ENCODE measurements at places on chromosomes 7 and 10.
A peak's percentile ranks its signal among the peaks of the same experiment; 100 is the strongest.

DNA sequence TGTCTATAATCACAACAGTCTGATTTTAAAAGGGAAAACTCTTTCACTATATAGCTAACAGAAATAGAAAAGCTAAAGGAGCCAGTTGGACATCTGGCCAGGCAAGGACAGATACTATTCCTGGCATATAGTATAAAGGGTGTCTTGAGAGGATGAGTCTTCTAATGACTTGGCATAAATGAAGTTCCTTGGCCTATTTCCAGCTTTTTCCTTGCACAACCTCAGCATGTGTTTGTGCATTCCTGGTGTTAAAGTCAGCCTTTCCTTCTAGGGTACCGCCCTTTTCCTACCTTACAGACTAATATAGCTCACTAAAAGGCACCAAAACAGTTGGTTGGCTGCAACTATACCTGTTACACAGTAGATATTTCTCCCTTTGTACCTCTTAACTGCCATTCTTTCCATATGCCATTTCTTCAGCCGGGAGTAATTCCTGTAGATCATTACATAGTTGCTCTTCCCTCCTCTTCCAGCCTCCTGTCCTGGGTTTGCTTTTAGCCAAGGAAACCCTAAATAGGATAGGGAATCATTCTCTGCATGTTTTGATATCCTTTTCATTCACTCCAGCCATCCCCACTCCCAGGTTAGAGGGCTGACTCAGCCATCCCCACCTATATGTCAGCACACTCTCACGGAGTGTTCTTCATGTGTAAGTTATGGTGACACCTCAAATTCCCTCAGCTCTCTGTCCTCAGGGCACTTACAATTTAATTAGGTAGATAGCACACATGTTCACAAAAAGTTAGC, 102.1 kb upstream of the MDFIC start:
- DNase-seq = no peak

GRCh38 chr10:114719311-114719710, 61.2 kb upstream of the ABLIM1 start:
- DNase-seq = no peak

- DNase-seq = no peak
Observed at GRCh38 chr7:78178319-78178718, 379.7 kb downstream of the PHTF2 start.

- DNase-seq = no peak
Observed at GRCh38 chr7:445563-446288, 73.9 kb downstream of the PDGFA start.

DNA sequence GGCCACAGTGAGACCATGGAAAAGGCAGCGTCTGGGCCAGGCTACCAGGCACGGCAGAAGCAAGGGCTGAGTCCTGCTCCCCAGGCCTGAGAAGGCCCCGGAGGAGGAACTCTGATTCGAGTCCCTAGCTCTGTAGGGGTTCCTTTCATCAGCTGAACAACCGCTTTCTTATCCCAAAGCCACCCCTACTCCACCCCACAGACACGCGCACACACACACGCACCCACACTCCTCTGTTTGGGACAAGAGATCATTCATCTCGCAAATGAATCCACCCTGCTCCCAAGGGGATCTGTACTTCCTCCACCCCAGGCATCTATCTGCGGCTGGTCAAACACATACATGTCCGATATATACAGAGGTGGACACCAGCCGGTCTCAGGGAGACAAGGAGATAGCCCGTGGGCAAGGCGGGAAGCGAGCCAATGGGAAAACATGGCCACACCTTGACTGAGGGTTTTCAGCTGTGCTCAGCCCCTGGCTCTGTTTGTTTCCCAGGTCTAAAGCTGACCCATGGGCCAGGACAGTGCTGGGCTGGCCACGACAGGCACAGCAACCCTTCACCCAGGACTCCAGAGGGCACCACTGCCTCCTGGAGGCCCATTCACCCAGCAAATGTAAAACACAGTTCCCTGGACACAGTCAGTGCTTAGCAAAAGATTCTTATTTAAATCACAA, 7.3 kb downstream of the ZCCHC24 start:
- no peak for DNase-seq

DNA sequence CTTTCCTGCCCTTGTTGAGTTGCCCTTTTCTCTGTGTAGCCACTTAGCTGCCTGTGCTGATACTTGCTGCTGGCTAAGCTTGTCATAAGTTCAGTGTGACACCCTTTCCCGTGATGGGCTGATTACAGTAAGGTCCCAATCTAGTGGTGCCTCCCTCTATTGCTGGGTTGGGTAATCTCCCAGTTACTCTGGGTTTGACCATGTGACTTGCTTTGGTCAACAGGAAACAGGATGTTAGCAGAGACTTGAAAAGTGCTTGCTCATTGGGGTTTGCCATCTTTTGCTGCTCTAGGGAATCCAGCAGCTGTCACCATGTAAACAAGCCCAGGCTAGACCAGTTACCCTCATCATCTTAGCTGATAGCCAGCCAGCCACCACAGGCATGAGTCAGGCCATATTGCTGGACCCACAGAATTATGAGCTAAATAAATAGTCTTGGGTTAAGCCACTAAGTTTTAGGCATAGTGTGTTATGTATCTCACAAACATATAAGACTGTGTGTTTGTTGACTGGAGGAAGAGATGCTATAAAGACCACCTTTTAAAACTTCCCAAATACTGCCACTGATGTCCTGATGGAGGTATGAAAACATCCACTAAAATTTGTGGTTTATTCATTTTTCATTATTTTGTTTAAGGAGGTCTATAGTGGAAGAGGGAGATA, 4.0 kb upstream of the LEP start:
- no peak for DNase-seq

DNA sequence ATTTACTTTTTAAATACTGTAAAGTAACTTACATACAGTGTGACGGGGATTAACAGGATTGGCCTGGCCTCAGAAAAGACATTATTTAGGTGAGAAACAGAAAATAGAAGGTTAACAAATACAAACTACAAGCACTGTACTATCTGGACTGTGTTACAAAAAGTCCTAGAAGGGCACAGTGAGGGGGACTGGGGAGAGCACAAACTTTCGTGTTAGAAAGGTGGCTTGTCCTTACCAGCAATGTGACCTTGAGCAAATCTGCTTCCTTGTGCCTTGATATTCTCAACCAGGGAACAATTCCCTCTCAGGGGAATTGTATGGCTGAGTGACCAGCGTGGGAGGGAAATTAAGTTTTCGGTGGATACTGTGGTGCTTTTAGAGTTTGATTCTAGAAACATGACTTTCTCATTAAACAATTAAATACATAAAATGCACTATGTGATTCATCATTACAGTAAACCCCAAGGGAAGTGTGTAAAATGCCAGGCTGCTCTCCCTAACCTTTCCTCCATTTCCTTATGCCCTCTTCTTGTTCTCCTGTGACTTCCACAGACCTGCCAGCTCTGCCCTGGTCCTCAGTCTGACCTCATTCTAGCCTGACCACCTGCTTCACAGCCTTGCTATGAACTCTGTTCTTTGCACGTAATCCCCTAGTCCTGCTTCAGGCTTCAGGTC, 57.7 kb downstream of the OSBPL3 start:
- DNase-seq = peak; percentile 44

DNA sequence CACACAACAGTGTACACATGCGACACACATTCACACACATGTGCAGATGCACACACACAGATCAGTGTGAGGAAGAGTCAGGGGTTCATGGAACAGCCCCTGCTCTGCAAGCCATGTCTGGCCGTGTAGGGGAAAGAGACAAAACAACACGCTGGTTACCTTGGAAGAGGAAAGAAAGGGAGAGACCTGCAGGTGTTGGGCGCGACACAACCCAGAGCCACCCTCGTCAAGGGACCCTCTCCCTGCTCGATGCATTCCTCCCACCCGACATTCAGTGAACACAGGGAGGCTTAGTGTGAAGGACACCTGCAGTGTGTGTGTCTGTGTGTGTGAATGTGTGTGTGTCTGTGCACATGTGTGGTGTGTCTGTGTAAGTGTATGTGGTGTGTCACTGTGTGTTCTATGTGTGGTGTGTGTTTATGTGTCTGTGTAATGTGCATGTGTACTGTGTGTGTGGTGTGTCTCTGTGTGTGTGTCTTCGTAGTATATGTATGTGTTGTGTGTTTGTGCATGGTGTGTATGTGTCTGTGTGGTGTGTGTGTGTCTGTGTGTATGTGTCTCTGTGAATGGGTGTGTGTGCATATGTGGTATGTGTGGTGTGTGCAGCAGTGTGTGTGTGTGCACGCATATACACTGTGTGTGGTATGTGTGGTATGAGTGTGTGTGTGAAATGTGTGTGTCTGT, 69.5 kb upstream of the PITRM1 start:
- no peak for DNase-seq

- DNase-seq = no peak
Observed at GRCh38 chr10:1123972-1124371, 67.8 kb downstream of the WDR37 start.

DNA sequence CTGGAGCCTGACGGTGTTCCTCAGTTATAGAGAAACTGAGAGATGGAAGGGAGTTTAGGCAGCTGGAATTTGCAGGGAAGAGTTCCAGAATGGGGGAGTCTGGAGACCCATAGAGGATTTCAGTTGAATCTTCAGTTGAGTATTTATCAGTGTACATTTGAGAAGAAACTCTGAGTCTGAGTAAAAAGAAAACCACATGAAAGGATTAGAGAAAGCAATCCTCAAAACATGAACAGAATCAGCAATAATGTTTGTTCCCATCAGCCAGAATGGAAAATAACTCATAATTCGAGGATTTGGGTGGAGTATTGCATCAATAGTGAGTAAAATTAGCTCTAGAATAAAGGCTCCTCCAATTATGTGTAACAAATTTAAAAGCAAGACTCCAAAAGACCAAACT, 130.0 kb upstream of the AHR start:
- no peak for DNase-seq

DNA sequence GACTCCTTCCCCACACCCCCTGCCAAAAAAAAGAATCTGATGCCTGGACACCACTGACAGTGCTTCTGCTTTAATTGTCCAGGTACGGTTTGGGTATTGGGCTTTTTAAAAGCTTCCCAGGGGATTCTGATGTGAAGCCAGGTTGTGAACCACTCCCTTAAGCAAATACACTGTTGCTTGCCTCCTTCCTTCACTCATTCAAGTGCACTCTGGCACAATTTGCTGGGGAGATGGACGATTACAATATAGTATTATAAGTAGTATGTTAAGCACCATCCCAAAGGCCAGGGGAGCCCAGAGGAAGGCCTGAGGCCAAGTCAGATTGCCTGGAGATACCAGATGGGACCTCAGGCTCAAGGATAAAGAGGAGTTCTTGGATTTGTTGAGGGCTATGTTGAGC, 12.3 kb upstream of the ZNRF2 start:
- DNase-seq = no peak

- no peak for DNase-seq
Observed at GRCh38 chr7:132697003-132697402, 120.7 kb upstream of the PLXNA4 start.

DNA sequence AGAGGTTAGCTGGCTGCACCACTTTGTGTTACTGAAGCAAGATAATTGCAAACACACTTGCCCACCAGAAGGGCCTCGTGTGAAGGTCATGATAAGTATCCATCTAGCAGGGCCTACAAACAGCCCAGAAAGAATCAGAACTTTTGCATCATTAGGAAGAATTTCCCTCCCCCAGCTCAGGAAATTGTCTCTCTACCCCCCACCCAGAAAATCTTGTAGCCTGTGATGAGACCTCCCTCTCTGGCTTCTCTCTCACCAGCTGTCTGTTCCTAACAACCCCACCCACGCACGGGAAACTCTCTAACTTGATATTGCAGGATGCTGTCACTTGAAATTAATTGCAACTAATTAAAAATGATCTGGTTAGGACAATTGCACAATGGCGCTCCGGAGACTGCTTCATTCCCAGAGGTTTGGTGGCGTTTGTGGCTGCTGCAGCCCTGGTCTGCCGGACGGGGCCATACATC, 34.5 kb downstream of the ZNF503 start:
- no peak for DNase-seq

DNA sequence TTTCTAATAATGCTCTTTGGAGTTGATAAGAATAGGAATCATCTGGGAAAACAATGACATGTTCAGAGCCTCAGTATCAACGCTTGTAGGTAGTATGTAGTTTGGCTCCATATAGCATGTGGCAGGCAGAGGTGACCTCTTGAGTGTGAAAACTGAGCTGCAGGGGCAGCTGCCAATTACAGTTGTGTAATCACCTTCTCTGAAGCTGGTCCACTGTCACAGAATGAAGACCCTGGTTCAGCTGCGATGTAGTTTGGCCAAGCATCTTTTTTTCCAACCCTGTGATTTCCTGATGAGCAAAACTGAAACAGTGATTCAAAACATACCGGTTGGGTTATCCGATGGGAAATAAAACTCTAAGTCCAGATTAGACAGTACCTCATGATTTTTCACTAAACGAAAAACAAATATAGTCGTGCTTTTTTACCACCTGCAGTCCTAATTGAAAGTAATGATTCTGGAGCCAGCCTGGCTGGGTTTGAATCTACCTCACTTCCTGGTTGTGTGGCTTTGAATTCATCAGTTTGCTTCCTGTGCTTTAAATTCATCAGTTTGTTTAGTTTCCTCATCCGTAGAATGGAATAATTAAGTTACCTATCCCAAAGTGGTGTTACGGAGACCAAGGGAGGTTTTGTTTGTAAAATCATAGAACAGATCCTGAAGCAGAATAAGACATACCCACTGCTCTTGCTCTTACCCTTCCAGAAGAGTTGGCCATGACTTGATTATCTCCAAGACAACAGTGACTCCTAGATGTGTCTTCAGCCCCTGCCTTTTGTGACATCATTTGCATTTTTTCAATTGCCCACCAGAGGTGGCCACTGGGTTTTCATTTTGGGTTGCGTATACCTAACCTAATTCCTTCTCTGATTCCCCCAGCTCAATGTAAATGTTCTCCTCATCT, 87.4 kb downstream of the CELF2 start:
- DNase-seq = no peak

- no peak for DNase-seq
Observed at GRCh38 chr10:86693275-86693674, 25.0 kb downstream of the LDB3 start.

GRCh38 chr7:137953665-137954470, 48.0 kb downstream of the CREB3L2 start:
- DNase-seq = peak; percentile 31

DNA sequence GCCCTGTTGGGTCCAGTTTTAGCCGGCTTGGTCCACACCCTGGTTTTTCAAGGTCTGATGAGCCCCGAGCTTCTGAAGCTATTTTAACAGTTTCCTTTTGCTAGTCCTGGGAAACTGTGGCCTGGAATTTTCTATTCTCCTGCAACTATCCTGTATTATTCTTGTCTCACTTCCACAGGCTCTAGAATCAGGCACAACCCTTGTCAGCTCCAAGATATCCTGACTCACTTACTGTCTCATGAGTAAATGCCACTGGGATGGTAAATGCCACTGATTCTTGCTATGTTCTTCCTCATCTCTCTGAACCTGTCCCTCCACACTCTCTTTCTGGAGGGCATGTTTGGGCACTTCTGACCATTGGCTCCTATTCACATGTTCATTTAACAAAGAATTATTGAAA, 611.5 kb upstream of the IGFBP3 start:
- no peak for DNase-seq

- DNase-seq = no peak
Observed at GRCh38 chr10:128981881-128982615, 485.0 kb upstream of the MGMT start.

DNA sequence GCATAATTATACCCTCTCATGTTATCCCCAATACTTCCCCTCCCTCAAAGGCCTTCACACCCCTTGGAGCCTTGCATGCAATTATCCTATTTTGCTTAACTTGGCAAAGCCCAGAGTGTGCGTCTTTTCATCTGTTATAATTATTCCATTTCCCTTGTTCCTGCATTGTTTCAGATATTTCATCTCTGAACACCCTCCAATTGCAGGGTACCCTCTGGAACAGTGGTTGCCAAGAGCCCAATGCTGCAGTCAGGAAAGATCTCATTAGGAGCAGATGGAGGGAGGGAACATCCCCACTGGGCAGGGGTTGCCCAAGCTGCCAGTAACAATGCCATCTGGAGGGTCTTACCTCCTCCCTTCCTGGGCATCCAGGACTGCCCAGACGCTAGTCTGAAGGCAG, 18.4 kb upstream of the GOLGA7B start:
- DNase-seq = no peak

All from WERI-Rb-1 (cell line).